ENCODE measurements at places on chromosomes 12 and 14.
A peak's percentile ranks its signal among the peaks of the same experiment; 100 is the strongest.

- DNase-seq = no peak
Observed at GRCh38 chr12:94244165-94245133, 96.1 kb downstream of the PLXNC1 start.

- DNase-seq = no peak
Observed at GRCh38 chr14:56570295-56570694, 9.3 kb upstream of the TMEM260 start.

DNA sequence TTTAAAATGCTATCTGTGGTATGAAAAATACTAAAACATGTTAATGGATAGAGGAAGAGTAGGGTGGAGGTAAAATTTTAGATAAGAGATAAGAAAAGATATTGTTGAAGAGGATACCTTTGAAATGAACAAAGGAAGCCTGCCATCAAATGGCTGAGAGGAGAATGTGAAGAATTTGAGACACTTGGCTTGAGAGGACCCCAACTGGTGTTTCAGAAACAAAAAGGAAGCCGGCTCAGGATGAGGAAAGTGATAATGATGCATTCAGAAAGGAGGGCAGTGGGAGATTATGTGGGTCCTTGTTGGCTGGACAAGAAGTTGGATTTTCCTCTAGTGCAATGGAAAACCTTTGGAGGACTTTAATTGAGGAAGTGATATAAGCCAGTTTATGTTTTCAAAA lies 264.4 kb downstream of the DUSP6 start:
- no peak for DNase-seq

DNA sequence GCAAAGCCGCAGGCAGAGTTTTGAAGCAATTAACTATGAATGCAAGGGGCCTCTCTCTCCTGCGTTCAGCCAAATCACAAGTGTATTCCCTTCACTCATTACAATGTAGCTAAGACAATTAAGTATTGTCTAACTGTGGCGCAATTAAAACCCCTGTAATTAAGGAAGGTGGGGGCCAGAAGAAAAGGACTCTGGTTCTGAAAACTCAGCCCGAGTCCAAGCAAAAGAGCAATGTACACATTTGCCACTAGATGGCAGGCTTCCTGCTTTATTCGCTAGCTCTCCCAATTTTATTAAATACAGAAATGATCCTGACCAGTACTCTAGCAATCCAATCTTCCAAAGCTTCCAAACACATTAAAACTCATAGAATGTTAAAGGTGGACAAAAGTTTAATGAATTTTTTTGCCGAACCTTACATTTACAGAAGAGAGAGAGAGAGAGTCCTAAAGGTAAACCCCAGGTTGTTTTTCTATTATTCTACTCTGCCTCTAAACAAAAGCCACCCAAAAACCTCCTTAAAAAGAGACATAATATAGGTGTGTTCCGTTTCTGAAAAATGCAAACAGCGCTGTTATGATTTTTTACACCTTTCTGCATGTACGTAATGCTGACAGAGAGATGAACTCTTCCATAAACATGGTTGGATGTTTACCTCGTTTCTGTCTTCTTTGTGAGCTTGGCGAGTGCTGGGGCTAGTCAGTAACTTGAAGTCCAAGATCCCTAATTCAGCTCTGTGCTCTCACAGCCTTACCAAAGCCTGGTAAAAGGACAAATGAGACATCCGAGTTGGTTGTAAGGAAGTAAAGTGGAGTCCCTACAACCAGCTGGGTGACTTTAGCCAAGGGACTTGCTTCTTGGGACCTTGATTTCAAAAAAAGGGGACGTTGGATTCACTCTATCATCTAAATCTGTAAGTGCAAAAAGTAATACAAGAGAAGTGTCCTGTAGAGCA lies 50.9 kb upstream of the VASH1 start:
- peak; percentile 18 for DNase-seq

DNA sequence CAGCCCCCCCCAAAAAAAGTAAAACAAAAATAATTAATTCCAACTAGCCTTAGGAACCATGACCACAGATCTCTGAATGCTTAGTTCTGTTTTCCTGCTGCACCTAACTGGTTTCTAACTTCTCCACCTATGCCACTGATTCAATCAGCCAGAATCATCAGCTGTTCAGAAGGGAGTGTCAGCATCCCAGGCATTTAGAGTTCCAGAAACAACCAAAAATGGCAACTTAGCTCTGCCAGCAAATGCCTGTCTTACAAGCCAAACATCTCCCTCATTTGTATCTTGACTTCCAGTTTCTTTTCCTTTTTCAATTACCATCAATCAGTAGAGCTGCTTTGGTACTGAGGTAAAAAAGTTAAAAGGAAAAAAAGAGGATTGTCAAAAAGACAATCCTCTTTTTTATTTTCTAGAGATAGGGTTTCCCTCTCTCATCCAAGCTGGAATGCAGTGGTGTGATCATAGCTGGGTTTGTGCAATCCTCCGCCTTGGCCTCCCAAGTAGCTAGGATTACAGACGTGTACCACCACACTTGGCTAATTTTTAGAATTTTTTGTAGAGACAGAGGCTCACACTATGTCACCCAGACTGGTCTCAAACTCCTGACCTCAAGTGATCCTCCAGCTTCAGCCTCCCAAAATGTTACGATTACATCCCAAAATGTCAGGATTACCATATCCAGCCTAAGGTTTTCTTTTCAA lies 45.2 kb upstream of the ISM2 start:
- no peak for DNase-seq

DNA sequence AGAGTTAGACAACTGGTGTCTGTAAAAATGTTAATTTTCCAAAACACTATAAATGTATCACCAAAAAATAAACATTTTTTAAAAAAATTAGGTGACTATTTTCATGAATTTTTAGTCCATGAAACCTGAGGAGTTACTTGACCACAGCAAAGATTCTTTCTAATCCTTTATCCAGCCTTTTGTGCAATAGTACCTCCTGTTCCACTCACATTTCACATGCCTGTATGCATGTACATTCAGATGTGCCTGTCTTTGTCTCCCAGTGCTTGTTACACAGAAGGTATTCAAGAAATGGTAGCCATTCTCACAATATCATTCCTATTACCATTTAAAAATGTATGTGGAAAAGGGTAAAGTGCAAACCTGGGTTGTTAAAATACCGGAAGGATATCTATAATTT lies 857.0 kb downstream of the DIO2 start:
- DNase-seq = no peak
